ENCODE measurements at places on chromosomes 12 and 14.

- DNase-seq = no peak
Measured at GRCh38 chr12:9669534-9669933, at the start of gene CLEC2D. TSS of gene CLEC2D (plus strand) at chr12:9669713. CDS start at chr12:9669735, 22 bp downstream.

- no peak for DNase-seq
Measured at GRCh38 chr12:9673404-9674225, 4.1 kb downstream of the CLEC2D start.

DNA sequence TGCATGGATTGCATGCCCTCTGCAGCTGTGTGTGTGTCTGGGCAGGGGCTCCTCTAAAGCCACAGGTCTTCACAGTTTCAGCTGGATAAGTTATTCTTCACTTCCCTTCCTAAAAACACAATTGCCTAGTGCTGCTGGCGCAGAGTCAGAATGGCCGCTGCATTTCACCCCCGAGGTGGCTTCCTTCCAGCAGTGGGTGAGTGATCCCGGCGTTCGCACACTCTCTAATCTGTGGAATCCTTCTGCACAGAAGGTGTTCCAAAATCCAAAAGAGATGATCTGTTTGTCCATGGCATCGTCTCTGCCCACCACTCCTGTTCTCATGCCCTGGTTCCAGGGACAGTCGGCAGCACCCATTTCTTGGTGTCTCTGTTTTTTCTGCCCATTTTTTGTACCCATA is 340.7 kb downstream of the DPF3 start:
- DNase-seq = no peak

DNA sequence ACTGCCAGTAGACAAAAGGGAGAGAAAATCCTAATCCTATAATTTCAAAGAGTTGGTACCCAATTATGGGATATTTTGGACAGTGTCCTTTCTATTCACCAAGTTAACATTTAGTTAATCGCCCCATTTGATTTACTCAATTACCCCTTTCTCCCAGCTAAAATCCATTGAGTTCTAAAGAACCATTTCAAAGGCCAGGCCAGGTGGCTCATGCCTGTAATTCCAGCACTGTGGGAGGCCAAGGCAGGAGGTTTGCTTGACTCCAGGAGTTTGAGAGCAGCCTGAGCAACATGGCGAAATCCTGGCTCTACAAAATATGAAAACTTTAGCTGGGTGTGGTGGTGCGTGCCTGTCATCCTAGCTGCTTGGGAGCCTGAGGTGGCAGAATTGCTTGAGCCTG is 5.5 kb upstream of the GPR19 start:
- DNase-seq = no peak

- no peak for DNase-seq
Measured at GRCh38 chr12:68350753-68351152, 18.6 kb upstream of the MDM1 start.
